CD8-positive, alpha-beta memory T cell (primary cell): ENCODE measurements at places on chromosomes 16 and 17. TPM values are rescaled to one million over a fixed set of nuclear protein-coding genes. Genes with fewer than 3 reads are reported as not detected.
A peak's percentile ranks its signal among the peaks of the same experiment; 100 is the strongest.

The SMIM36 gene
- not detected for total RNA-seq

GRCh38 chr17:53607475-53607874 is 215.3 kb upstream of the KIF2B start:
- no peak overlapping the region for H3K4me3 ChIP-seq
- H3K27me3 ChIP-seq: no peaks in the 10 kb centered on the region
- H3K36me3 ChIP-seq: no peaks in the 10 kb centered on the region
- no peaks in the 10 kb centered on the region for H3K4me1 ChIP-seq
- H3K27ac ChIP-seq: no peak overlapping the region
- DNase-seq: no peak

The NLRP1 gene
- total RNA-seq: 33.8 TPM

DNA sequence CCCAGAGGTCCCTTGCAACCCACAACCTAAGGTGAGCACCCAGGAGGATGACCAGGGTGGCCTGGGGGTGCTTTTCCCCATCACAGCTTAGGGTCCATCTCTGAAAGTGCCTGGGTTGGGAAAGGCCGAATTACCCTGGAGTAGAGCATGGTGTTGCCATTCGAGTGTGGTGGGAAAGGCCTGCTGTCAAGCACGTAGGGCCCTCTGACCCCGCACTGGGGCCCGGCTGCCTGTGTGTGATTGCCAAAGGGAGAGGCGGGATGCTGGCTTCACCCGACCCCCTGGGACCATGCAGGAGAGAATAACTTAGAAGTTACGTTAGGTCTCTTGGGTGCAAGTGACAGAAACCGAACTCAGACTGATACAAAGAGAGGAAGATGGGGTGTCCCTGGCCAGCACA is 27.7 kb upstream of the NDRG4 start:
- no peak overlapping the region for H3K27ac ChIP-seq
- H3K4me3 ChIP-seq: no peak overlapping the region
- no peak for DNase-seq
- H3K4me1 ChIP-seq: no peaks in the 10 kb centered on the region

The LITAFD gene
- total RNA-seq: not detected

- H3K27me3 ChIP-seq: no peaks in the 10 kb centered on the region
- no peaks in the 10 kb centered on the region for H3K36me3 ChIP-seq
- peak overlapping the region; percentile 77 for H3K4me3 ChIP-seq
- H3K27ac ChIP-seq: peak overlapping the region; percentile 57
- DNase-seq: no peak
Observed at GRCh38 chr16:50153596-50154419, 702 bp downstream of the TENT4B start.

The CD300C gene
- not detected for total RNA-seq

DNA sequence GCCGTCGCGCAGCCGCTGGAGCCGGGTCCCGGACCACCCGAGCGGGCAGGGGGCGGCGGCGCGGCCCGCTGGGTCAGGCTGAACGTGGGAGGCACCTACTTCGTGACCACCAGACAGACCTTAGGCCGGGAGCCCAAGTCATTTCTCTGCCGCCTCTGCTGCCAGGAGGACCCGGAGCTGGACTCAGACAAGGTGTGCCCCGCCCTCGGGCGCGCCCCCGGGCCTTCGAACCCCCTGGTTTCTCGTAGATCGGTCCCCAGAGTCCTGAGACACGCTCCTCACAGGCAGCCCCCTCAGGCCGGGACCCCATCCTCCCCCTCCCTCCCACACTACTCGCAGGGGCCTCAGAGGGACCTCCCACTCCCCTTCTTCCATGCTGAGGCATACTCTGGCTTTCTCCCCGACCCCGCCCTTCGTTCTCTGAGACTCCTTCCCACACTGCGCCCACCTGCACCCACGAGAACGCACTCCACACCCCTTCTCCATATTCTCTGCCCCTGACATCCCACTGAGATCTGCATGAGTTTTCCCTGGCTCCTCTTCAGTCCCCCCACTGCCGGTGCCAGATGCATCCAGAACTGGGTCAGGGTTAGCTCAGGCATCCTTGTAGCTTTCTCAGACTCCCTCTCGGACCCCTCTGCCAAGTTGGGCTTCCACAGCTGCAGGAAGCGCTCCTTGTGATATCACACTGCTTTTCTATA is 523 bp downstream of the KCTD2 start:
- H3K27me3 ChIP-seq: no peaks in the 10 kb centered on the region
- peak overlapping the region; percentile 74 for H3K4me3 ChIP-seq
- DNase-seq: peak; percentile 59
- peaks cover 18% of the 10 kb centered on the region for H3K4me1 ChIP-seq

The CD300E gene
- total RNA-seq: not detected

GRCh38 chr17:40622509-40622928 is 25.1 kb downstream of the SMARCE1 start:
- no peak overlapping the region for H3K27ac ChIP-seq
- no peak for DNase-seq
- peaks cover 35% of the 10 kb centered on the region for H3K4me1 ChIP-seq
- H3K4me3 ChIP-seq: no peak overlapping the region
- H3K36me3 ChIP-seq: no peaks in the 10 kb centered on the region
